ENCODE measurements at places on chromosomes 1 and 21.
A peak's percentile ranks its signal among the peaks of the same experiment; 100 is the strongest.

DNA sequence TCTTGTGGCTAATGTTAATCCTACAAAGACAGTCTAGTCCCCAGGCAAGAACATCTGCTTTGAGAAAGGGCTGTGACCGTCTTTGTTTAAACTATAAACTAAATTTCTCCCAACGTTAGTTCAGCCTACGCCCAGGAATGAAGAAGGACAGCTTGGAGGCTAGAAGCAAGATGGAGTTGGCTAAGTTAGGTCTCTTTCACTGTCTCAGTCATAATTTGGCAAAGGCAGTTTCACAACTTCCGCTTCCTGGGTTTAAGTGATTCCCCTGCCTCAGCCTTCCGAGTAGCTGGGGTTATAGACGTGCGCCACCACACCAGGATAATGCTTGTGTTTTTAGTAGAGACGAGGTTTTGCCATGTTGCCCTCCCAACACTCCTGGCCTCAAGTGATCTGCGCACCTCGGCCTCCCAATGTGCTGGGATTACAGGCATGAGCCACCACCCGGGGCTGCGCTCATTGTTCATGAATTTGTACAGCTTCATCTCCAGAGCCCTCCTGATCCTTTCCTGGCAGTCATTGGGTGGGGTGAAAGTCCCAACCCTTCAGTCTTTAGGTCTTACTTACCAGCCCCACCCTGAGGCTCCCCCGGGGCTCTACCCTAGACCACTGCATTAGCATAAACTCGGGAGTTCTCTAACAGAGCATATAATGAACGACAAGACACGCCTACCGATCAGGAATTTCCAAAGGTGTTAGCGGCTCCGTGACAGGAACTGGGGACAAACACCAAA is 4.9 kb upstream of the MASP2 start:
- no peak for DNase-seq

DNA sequence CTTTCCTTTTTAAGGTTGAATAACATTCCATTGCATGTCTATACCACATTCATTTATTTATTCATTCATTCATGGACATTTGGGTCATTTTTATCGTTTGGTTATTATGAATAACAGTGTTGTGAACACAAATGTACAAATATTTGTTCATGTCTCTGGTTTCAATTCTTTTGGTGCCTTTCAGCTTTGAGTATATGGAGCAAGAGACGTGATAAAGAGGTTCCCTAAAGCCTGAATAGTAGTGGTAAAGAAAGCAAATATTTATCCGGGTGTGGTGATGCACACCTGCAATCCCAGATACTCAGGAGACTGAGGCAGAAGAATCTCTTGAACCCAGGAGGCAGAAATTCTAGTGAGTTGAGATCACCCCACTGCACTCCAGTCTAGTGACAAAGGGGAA is 5.3 kb upstream of the RLF start:
- no peak for DNase-seq

GRCh38 chr1:155529109-155529508 is 33.5 kb downstream of the ASH1L start:
- DNase-seq, result peak; percentile 48

DNA sequence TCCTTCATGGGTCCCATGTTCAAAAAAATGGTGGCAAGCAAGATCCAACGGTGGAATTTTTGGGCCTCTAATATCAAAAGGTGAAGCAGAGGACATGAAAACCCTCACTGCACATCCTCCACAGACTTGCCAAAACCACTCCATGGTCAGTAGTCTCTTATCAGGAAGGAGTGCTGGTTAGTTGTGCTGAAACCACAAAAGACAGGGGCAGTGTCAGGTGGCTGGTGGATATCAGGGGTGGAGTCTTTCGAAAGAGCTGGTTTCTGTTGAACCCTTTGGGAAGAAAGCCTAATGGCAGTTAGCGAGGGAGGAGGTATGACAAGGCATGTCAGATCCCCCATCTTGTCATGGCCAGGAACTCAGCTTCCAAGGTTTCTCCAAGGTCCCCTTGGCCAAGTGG is 395.9 kb upstream of the CAMK1G start:
- no peak for DNase-seq

DNA sequence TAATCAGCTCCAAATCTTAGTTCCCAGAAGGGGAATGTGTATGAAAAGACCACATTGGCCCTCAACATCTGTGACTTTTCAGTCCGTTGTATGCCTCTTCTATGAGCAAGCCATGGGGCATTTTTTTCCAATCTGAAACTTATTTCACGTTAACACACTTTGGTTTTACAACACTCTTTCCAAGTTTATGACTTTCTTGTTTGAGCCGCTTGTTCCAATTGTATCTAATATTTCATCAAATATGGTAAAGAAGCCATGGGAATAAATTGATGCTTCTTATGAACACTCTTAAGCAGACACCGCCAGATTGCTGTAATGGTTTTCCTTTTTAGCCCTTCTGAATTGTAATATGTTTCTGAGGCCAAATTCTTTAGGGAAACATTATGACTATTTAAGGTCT is 359.9 kb downstream of the HLX start:
- no peak for DNase-seq

- DNase-seq, result no peak
These were observed 304 bp downstream of the PLPPR5 start for GRCh38 chr1:99004254-99004860.

- no peak for DNase-seq
These were observed 1670.9 kb downstream of the PLA2G4A start for GRCh38 chr1:188499690-188500089.

GRCh38 chr1:157105988-157106812 is 6.6 kb upstream of the ETV3L start:
- DNase-seq, result peak; percentile 77

- no peak for DNase-seq
These were observed 34.5 kb downstream of the CD247 start for GRCh38 chr1:167483790-167484189.

All from stromal cell of bone marrow (primary cell).